ENCODE measurements at places on chromosomes 12 and 14. TPM values are rescaled to one million over a fixed set of nuclear protein-coding genes. Genes with fewer than 3 reads are reported as not detected.
A peak's percentile ranks its signal among the peaks of the same experiment; 100 is the strongest.

Gene ITGB7
- total RNA-seq: 5.8 TPM

Gene B3GNT4
- not detected for total RNA-seq

Gene GDF3
- 0.30 TPM for total RNA-seq

Gene GLT8D2
- 64.4 TPM for total RNA-seq

Gene OR4N2
- not detected for total RNA-seq

Gene PRH2
- total RNA-seq: not detected

Gene SALL2
- 12.2 TPM for total RNA-seq

Gene CLEC2A
- total RNA-seq: not detected

Gene DBX2
- 0.19 TPM for total RNA-seq

Gene SLC38A4
- total RNA-seq: 0.65 TPM

Gene CLEC4E
- total RNA-seq: 5.6 TPM

Gene SERPINA1
- 23.1 TPM for total RNA-seq

Gene FIGNL2
- 2.1 TPM for total RNA-seq

Gene SLC35F4
- not detected for total RNA-seq

Gene RNASE3
- total RNA-seq: not detected

Gene MANSC4
- total RNA-seq: not detected

DNA sequence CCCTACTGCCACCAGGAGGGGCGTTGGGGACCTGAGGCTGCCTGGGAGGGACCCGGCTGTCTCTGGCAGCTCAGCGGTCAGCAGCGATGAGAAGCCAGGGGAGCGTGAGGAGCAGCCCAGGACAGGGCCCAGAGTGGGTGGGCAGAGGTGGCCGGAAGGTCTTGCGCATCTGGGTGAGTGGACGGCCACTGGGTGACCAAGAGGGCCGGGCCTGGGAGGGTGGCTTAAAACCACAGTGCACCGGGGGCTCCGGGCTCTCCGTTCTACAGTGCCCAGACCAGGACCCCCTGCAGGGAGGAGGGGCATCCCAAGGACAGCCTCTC is 10.0 kb downstream of the INF2 start:
- DNase-seq: no peak

- no peak for DNase-seq
These were observed 145.8 kb downstream of the MIPOL1 start for GRCh38 chr14:37343307-37344094.

- DNase-seq: no peak
These were observed 5.0 kb downstream of the TBX5 start for GRCh38 chr12:114400925-114401324.

GRCh38 chr12:117235261-117235660 is 45.0 kb upstream of the FBXO21 start:
- DNase-seq: no peak

DNA sequence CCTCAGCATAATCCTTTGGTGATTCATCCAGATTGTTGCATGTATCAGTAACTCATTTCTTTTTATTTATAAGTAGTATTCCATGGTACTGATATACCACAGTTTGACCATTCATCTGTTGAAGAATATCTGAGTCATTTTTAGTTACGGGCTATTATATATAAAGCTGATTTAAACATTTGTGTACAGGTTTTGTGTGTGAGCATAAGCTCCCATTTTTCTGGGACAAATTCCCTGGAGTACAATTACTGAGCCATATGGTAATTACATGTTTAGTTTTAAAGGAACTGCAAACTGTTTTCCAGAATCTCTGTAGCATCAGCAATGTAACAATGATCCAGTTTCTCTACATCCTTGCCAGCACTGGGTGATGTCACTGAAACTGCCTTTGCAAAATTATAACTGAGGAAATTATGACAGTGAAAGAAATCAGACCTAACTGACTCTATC is 236.2 kb upstream of the KRR1 start:
- DNase-seq: no peak

- peak; percentile 90 for DNase-seq
These were observed 141.3 kb downstream of the TSPAN9 start for GRCh38 chr12:3218228-3219171.

GRCh38 chr12:110809149-110809548 is 37.6 kb upstream of the CCDC63 start:
- no peak for DNase-seq

DNA sequence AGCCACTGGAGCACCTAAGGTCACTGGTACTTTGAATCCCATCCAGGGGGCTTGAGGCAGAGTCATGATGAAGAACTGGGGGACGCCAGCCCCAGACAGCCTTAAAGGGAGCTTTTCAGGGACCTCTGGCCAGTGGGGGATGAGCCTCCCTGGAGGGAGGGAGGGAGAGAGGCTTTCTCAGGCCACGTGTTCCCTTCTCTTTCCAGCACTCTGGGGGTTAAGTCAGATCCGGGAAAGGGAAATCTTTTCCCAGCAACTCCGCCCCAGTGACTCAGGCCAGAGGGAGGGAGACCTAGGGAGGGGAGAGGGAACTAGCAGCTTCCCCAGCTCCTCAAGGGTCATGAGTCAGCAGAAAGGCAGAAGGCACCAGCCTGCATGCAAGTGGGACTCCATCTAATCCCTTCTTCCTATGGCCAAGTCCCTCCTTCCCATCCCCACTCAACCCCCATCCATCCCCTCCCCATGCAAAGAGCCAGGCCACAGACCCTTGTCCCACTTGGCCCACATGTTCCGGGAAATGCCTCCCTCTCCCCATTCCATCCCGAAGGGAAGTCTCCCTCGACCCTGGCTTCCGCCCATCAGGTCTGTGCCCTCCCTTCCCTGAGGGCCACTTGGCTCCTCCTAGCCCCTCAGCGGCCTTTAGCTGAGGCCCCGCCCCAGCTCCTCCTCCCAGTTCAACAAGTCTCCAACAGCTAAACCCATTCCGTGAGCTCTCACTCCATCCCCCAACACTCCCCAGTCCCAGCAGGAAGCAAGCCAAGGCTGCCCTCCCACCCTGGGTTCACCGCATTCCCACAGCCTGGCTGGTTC is 5.6 kb downstream of the TNFRSF1A start:
- peak; percentile 97 for DNase-seq

- DNase-seq: no peak
These were observed 173.9 kb upstream of the PLEKHA5 start for GRCh38 chr12:18955594-18955993.

- no peak for DNase-seq
These were observed 112.5 kb upstream of the FLRT2 start for GRCh38 chr14:85417396-85417795.

DNA sequence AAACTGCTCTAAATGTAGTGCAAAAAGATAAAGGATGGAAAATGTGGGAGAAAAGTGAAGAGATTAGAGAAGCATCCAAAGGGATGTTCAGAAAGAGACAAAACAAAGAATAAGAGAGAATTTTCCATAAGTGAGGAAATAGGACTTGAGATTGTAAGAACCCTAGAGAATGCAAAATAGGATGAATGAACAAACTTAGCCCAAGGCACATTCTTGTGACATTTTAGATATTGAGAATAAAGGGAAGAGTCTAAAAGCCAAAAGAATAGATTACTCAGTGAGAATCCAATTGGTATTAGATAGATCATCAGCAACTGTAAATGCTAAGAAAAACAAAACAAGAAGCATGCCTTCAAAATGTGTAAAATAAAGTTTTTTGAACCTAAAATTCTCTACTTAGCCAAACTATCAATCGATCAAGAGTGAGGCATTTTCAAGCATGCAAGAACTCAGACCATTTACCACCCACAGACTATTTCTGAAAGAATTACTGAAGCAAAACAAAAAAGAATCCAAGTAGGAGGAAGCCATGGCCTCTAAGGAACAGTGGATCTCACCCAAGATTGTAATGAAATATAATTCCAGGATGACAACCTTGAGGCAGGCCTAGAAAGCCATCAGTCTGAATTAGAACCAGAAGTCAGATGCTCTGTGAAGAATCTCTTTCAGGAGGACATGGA is 33.5 kb downstream of the DYRK2 start:
- DNase-seq: no peak

DNA sequence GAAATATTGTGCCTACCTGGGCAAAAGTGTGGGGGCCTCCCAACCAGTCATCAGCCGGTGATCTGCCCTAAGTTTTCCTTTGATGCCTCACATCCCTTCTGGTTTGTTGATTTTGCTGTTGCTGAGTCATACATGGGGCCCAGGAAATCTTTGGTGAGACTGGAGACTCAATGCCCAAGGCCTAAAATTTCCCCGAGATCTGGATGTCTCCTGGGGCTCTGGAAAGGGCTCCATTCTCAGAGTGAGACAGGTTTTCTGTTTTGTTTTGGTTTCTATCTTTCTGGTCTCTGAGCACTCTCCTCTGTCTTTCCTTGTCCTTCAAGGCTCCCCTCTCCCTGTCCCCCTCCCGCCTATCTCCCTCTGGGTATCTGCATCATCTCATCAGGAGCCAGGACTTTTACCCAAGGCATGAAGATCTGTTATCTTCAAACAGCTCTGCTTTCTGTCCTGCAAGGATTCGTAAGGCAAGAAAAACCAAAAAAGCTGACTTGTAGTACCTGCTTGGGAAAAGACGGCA is 152.8 kb upstream of the MAX start:
- no peak for DNase-seq

GRCh38 chr12:121476477-121476876 is 76.6 kb downstream of the RNF34 start:
- DNase-seq: no peak

DNA sequence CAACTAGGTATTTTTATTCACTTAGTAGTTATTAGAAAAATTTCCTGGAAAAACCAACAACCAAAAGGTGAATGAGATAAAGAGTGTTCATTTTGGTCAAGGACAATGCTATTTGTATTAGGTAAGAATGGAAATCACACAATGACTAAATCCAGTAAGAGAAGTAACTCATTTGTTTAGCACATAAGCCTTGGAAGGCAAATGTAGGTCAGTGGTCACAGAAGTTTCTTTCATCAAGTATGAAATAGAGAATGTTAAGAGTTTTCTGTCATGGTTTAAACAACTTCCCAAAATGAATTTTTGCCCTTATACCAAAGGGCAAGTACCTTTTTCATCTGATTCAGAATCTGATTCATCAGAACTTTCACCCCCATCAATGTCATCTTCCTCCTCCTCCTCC is 101.7 kb downstream of the KIF21A start:
- no peak for DNase-seq

DNA sequence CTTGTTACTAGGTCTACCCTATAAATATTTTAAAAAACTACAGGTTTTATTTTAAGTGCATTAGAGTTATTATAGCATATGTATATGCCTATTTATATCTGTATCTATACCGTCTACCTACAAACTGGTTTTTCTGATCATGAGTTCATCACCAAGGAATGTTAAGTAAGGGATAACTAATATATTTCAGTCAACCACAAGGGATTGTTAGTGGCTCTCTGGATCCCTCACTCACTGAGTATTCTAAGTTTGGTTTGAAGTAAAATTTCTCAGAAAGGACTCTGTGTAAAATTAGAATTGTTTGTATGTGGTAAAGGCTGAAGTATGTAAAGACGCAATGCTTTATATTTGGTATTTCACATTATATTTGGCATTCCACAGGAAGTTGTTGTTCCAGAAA is 4.8 kb downstream of the EPYC start:
- DNase-seq: no peak

- DNase-seq: no peak
These were observed 1.7 kb upstream of the SUOX start for GRCh38 chr12:55995366-55995765.

DNA sequence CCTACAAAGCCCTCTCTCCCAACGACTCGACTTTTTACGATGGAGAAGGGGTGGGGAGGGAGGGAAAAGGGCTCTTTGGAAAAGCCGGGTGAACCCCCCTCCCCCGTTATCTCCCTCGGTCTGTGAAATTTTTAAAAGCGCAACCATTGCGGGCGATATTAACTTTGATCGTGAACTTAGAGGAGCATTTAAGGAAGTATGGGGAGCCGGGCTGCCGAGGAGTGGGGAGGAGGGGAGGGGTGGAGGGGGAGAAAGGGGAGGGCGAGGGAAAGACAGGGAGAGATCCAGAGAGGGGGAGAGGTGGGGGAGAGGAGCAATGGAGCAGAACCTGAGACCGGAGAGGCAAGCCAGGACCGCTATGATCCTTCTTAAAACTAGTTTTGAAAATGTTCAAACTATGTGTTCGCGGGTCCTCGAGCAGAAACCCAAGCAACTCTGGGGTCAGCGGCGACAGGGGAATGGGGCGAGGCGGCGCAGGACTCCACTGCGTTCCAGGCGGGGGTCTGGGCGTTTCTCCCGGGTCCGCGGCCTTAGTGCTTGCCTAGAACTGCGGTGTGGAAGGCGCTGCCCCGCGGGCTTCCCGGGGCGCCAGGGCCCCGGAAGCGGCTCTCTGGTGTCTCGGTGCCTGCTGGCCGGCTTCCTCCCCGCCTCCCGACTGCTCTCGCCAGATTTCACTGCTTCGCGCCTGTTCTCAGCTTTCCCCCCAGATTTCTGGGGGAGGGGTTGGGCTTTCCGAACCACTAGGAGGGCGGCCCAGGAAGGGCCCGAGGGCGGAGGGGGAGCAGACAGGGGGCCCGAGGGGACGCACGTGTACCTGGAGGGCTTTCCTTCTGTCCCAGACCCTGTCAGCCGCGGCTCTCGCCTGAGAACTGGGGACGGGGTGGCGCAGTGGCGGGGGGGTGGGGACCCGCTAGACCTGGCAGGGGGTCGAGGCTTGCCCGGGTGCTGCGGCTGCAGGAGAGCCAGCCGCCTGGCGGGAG is at the start of gene HOTAIR:
TSS of gene HOTAIR (minus strand) at position 871 of the 980 bp plus-strand sequence.
- DNase-seq: no peak

DNA sequence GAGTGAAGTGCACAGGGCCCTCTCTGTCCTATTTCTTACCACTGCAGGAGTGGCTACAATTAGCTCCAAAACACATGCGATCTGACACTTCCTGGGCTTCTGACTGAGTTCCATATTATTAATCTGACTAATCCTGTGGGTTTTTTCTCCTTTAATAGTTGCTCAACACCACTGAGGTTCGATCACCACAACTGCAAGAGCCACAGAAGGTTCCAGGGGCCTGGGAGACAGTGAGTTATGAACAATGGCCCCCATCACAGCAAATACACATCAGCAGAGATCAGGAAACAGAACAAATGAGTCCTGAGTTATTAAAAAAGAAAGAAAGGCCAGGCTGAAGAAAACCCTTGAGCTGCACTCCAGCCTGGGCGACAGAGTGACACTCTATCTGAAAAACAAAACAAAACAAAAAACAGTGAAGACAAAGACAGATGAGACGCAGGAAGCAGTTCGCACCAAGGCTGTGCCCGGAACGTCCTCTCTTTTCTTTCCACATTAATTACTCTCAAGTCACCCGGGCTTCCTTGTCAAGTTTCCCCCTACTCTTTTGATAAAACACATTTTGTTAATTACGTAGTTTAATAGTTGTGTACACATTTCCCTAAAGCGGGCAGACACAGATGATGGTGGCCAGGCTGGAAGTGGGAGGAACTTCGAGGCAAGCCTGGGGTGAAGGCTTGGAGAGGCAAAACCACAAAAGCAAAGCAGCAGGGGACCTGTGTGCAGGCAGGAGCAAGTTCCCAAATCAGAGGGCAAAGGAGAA is 42.7 kb downstream of the CDC42BPB start:
- peak; percentile 15 for DNase-seq

All from aorta (tissue), 5 donors.